ENCODE measurements at places on chromosomes 4 and X.

GRCh38 chr4:160352637-160353036, 1249.8 kb downstream of the RAPGEF2 start:
- DNase-seq: no peak

GRCh38 chr4:73181231-73181630, 77.4 kb downstream of the ANKRD17 start:
- no peak for DNase-seq

- no peak for DNase-seq
These were observed 4.2 kb upstream of the JCHAIN start for GRCh38 chr4:70670332-70671014.

- DNase-seq: no peak
These were observed 86.4 kb downstream of the PPA2 start for GRCh38 chr4:105387466-105387865.

DNA sequence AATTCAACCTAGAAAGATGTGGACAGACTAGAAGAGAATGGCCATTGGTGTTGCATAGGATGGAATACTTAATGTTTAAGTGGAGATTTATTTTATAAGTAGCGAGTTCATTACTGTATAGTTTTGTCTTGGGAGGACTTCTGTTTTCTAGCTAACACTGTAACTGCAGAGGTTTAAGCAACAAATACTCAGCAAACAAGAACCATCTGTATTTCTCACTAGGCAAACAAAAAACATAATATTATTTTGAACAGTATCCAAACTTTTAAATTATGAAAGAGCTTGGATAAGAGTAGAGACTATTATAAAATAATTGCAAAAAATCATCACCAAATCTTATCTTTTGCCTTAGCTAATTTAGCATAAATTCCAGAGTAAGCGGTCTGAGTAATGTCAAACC, 121.1 kb downstream of the GLRA3 start:
- no peak for DNase-seq

All from activated naive CD4-positive, alpha-beta T cell treated with anti-CD3 and anti-CD28 coated beads, Interleukin-2, amount 50 U/mL, for 72 hours (primary cell).